ENCODE measurements at places on chromosomes 2 and 18.
A peak's percentile ranks its signal among the peaks of the same experiment; 100 is the strongest.

DNA sequence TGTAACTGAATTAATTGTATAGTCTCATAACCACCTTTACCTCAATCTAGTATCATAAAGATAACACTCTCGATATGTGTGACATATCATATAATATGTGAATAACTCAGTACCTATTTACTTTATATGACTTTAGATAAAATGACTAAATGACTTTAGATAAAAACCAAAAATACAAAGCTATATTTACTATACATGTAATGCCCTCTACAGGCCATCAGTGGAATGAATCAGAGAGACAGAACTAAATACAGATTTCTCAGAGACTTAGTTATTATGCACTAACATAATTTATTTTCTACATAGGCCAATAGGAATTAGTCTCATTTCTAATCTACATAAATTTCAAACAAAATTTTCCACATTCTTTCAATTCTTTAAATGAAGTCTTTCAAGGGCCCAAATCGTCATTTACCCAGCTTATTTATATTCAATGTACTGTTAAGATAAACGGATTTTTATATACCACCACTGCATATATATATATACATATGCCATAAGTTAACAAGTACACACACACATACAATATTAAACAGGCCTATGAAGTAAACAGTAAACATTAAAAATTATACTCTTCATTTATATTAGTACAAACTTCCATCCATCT lies 219.9 kb downstream of the EXOC6B start:
- DNase-seq, result peak; percentile 6

GRCh38 chr2:5782103-5782502 lies 89.9 kb downstream of the SOX11 start:
- no peak for DNase-seq

- DNase-seq, result no peak
These were observed 364.9 kb downstream of the ANAPC1 start for GRCh38 chr2:111519071-111519470.

DNA sequence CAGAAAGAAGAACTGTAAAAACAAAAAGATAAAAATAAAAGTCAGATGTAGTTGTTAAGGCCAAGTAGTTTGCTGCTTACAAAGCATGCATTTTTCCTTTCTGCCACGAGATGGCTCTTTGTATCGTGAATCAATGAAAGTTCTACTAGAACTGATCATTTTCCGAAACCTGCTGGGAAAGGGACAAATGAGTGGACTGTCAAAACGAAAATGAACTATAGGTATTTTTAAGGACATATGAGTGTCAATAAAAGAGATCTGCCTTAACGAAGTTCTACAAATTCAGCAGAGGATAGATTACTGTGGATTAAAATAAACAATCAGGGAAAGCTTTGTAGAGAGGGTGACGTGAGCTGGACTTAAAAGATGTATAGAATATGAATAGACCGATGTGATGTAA lies 15.0 kb upstream of the ELOA2 start:
- DNase-seq, result peak; percentile 21

DNA sequence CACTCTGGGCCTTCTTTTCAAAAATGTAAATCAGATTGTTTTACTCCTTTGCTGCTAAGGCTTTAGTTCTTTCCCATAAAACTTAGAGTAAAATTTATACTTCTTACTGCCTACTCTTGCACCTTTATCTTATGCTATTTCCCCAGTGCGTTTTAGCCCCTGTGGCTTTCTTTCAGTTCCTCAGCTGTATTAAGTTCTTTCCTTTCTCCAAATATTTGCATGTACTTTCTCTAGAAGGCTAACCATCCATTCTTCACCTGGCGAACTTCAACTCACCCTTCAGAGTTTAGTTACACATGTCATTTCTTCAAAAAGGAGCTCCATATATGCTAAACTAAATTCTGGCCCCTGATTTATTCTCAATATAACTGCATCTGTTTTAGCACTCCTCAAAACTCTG lies 160.7 kb downstream of the FSHR start:
- DNase-seq, result no peak

DNA sequence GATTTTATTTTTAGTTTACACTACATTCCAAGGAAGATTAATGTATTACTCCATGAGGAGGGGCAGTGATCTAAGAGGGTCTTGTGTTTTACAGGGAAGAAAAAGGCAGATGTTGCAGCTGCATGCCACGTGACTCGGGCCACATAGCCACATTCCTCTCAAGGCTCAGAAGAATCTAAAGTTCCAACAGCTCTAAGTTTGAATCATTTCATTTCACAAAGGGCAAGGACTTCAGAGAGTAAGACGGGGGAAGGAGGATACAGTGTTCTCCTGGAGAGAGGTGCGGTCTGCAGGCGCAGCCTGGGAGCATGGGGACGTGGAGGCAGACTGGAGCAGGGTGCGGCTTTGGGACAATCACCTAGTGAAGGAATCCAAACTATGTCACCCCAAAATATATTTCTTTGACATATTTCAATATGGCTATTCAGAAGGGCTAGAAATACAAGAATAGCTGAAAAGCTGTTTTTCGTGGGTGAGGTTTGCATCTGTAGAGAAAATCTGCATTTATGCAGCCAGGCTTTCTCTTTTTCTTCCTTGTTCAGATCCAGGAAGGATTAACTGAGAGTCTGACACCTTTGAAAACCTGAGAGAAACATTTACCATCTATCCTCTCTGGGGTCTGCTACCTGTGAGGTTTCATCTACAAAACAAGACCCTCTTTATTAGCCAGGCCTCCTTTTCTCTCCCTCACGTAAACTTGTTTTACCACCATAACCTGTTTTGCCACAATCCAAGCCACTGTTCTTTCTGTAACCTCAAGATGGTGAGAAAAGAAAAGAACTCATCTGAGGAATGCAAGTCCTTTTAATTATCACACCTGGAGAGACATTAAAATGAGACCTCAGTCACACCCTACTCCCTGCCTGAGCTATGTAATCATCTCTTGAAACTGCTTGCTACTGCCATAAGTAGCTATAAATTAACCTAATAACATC lies 165.1 kb upstream of the NDUFV2 start:
- DNase-seq, result no peak

Measured in NCI-H510A treated with DMSO at 0.1 percent for 48 hours (cell line).